ENCODE measurements at places on chromosomes 7 and 10.

DNA sequence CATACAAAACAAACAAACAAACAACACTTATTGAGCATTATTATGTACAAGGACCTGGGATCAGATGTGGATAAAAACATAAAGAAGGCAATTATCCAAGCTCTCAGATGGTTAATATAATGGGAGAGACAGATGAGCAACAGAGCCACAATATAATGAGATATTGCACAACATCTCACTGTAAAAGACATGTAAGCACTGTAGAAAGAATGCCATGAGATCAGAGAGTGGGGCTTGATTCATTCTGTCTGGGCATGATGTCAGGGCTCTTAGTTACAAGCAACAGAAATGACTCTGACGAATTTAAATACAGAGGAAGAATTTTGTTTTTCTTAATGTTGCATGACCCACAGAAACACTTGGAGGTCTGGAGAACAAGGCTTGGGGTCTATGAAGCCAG is 164.7 kb upstream of the PLXDC2 start:
- DNase-seq, result no peak

DNA sequence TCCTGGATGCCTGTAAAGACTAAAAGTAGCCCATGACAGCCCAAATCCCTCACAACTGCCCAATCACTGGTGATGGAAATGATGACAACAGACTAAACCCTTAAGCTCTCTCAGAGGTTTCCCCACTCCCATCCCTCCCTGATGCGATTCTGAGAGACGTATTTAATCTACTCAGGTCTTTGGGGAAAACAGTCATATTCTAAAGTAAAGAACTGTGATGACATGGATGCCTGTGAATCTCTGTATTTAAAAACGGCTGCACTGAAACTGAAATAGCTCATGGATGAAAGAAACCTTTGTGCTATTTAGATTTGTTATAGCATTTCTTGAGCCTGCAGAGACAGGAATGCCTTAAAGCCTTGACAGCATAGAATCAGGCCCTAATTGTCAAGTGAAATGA is 28.5 kb downstream of the VPS41 start:
- DNase-seq, result no peak

DNA sequence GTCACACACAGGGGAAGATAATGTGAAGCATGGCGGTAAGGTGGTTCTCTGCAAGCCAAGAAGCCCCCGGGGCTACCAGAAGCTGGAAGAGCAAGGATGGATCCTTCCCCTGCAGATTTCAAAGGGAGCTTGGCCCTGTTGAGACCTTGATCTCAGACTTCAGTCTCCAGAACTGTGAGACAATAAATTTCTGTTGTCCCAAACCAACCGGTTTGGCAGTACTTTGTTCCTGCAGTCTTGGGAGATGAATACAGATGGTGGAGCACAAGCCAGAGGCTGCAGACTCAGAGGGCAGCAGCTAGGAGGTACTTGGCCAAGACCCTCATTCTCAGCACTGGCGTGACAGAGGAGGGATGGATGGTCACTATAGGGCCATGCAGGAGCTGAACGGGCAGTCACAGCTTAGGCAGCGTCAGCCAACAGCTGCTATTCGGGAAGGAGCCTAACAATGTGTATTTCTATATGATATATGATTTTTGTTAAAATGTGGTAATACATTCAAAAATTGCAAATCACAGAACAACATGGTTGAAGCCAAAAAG is 387.3 kb downstream of the TNS3 start:
- no peak for DNase-seq

GRCh38 chr7:123599766-123600165 is 1.9 kb upstream of the ASB15 start:
- DNase-seq, result no peak

- DNase-seq, result no peak
Measured at GRCh38 chr10:70668454-70668970, 3.8 kb upstream of the ADAMTS14 start.

- DNase-seq, result no peak
Measured at GRCh38 chr7:15938115-15938514, 251.6 kb upstream of the MEOX2 start.

DNA sequence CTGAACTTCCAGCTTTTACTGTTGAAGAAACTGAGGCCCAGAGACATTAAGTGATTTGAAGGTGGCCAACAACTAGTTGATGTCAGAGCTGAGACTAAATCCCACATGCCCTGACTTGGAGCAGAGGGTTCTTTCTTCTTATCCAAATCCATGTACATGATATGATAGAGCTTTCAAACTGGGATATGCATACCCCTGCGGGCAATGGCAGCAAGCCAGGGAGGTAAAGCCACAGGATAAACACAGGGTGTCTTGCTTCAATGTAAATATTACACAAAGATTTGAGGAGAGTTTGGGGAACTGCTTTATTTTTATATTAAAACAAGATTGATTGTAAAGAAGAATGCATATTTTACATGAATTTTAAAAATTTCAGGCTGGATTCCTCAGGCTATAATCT is 2.3 kb upstream of the LRRC72 start:
- DNase-seq, result no peak

DNA sequence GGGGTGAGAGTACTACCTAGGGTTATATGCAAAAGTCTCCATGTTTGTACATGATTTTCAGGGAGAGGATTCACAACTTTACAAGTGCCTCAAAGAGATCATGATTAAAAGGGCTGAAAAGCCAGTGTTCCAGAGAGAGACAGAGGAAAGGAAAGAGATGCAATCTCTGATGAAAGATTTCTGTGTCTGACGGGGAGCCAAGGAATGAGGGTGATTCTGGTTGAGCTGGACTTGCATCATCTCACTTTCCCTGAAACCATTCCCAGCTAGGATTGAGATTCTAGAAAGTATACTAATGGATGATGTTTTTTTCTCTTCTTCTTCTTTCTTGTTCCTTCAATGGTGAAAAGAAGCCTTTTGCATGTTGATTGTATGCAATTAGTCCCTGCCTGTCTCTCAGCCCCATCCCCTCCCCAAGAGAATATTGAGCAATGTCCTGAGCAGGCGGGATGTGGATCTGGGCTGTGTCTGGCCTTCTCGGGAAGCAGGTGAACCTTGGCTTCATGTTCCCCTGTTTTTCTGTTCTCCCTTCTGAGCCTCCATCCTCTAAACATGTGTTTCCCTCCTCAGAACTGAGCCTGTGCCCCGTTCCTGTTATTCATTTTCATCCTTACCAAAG is 186.1 kb downstream of the ZNF365 start:
- DNase-seq, result no peak

- no peak for DNase-seq
Measured at GRCh38 chr7:126685018-126685573, 567.6 kb downstream of the GRM8 start.

DNA sequence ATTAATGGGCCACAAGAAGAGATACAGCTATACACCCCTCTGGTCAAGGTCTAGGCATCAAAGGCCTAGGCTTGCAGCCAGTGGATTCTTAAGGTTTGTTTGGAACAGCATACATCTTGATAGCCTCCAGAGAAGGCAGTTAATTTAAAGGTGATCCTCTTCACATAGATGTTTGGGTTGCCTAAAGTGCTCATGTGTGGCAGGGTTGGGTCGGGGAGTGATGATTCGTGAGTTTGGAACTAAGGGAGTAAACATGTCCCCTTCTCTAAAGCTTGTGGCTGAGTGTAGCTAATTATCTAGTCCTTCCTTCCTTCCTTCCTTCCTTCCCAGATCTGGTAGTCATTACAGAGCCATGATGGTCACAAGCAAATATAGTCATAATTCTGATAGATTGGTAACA is 12.4 kb downstream of the PCLO start:
- no peak for DNase-seq

DNA sequence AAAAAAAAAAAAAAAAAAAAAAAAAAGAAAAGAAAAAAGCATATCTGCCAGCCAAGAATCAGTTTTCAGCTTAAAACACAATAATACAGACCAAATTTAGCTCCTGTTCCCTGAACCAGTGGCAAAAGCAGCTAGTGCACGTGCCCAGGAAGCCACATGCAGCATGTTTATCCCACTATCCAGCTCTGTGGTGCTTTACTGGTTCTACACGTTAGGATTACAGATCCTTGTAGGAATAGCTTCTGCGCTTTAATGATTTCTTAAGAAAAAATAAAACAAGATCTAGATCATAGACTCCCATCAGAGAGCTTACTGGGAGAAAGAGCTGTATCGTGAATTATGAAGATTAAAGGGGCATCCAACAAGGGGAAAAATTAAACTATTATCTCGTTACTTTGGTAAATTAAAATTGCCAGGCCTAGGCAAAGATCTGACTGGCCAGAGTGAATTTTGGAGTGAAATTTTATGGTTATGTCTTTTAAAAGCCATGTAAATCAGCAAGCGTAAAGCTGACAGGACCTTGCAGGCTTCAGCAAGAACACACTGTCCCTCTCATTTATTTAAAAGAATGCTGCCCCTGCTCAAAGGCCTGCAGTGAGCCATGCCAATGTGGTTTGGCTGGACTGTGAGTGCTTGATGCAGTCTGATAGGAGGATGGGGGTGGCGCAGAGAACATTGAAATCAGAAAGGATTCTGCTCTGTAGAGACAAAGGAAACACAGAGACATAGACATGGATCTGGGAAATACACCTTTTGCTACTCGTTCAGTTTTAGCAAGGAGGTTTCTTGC is 177.3 kb upstream of the PHYHIPL start:
- DNase-seq, result no peak

GRCh38 chr10:95261926-95262325 is 28.9 kb downstream of the PDLIM1 start:
- no peak for DNase-seq

DNA sequence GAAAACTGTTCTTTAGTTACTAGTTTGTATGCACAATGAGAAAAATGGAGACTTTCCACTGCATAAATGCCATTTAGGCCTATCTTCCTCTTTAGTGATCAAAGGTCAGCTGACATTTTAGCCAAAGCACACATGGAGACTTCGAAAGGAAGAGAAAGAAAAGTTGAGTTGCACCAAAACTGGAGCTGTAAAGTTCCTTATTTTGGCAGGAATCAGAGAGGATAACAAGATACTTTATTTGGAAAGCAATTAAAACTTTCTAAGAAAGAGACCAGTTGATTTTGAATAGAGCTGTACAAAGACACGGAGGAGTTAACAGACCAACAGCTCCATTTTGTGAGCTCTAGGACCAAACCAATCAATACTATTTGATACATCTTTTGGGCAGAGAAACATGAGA is 14.2 kb downstream of the ENTPD7 start:
- no peak for DNase-seq
